ENCODE measurements at places on chromosomes 4 and X. TPM values are rescaled to one million over a fixed set of nuclear protein-coding genes. Genes with fewer than 3 reads are reported as not detected.
A peak's percentile ranks its signal among the peaks of the same experiment; 100 is the strongest.

DNA sequence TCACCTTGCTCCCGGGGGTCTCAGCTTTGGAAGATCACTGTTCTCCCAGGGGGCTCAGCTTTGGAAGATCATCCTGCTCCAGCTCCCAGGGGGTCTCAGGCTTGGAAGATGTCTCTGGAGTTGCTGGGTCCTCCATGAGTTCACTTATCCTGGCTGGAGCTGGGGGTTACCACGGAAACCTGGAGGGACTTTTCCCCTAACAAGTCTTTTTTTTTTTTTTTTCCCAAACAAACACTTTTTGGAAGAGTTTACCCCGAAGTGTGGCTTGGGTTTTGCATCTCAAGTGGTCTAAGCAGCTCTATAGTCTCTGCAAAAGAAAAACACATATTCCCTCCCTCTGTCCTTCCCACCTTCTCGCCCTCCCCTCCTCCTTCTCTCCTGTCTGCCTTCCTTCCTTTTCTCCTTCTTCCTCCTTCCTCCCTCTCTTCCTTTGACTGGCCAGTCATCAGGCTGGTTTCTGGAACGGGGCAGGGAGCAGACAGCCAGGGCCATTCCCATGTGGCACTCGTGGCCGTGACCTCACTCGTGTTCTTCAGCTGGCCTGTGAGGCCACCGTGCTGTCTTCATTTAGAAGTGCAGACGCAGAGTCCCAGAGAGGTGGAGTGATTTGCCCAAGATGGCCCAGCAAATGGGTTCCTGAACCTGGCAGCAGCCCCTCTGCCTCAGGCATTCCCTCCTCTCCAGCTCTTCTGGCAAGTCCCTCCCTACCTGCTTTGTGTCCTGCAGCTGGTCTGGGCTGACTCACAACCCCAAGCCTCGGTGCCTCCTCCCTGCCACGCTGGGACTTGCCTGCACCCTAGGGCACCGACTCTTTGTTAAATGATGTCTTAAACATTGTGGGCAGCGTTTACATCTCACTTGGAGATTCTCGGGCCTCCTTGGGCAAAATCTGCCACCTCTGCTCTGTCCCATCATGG lies 25.9 kb upstream of the HMX1 start:
- H3K4me3 ChIP-seq, result no peak overlapping the region
- DNase-seq, result no peak
- H3K4me1 ChIP-seq, result no peaks in the 10 kb centered on the region
- H3K27ac ChIP-seq, result no peak overlapping the region
- peaks cover 42% of the 10 kb centered on the region for H3K27me3 ChIP-seq

DNA sequence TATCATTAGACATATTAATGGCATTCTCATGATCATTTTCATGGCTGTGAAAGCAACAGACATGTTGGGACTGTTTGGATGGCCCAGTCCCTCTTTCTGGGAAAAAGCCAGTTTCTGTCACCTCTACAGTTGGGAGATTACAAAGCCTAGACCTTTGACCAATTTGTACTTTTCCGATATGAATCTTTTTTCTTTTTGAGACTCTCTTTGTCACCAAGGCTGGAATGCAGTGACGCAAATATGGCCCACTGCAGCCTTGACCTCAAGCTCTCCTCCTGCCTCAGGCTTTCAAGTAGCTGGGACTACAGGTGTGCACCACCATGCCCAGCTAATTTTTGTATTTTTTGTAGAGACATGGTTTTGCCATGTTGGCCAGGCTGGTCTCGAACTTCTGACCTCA lies 9.4 kb downstream of the TBC1D25 start:
- no peak overlapping the region for H3K4me3 ChIP-seq
- no peaks in the 10 kb centered on the region for H3K4me1 ChIP-seq
- no peaks in the 10 kb centered on the region for H3K27me3 ChIP-seq
- H3K36me3 ChIP-seq, result no peaks in the 10 kb centered on the region

GAB3 gene
- total RNA-seq, result 1.1 TPM

DNA sequence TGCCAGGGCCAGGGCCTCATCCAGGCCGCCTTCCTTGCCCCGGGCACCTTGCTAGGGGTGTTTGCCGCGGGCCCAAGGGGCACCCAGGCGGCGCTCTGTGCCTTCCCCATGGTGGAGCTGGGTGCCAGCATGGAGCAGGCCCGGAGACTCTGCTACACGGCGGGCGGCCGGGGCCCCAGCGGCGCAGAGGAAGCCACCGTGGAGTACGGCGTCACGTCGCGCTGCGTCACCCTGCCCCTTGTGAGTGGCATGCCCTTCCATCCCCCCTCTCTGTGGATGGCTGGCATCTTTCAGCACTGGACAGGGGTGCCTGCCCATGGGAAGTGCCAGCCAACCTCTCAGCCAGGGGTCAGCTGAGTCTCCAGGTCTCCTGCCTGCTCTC lies 3.6 kb downstream of the PLXNB3 start:
- no peaks in the 10 kb centered on the region for H3K36me3 ChIP-seq
- no peak for DNase-seq
- no peak overlapping the region for H3K27ac ChIP-seq
- no peak overlapping the region for H3K4me3 ChIP-seq

ASMT gene
- not detected for total RNA-seq

DNA sequence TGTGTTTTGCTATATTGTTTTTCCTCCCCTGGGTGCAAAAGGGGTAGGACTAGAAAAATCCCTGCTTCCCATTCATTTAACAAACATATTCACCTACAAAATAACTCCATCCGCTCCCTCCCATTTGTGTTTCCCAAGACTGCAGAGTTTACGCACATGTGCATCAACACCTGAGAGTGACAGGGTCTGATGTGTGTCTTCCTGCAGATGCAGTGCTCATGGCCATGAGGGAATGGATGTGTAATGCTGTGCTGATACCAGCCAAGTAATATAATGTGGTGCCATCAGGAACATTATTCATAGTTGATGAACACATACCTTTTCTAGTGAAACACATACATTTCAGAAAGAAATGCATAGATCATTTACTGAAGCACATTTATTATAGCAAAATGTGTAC lies 83.2 kb downstream of the CXXC4 start:
- H3K36me3 ChIP-seq, result no peaks in the 10 kb centered on the region
- DNase-seq, result no peak
- H3K27me3 ChIP-seq, result no peaks in the 10 kb centered on the region
- H3K4me3 ChIP-seq, result no peak overlapping the region
- no peak overlapping the region for H3K27ac ChIP-seq
- H3K4me1 ChIP-seq, result no peaks in the 10 kb centered on the region

N4BP2 gene
- total RNA-seq, result 3.6 TPM

GRCh38 chrX:55326985-55327384 lies 62.3 kb upstream of the PAGE3 start:
- H3K36me3 ChIP-seq, result no peaks in the 10 kb centered on the region
- H3K27ac ChIP-seq, result peak overlapping the region; percentile 50
- no peak for DNase-seq
- no peak overlapping the region for H3K4me3 ChIP-seq
- H3K27me3 ChIP-seq, result no peaks in the 10 kb centered on the region

DNA sequence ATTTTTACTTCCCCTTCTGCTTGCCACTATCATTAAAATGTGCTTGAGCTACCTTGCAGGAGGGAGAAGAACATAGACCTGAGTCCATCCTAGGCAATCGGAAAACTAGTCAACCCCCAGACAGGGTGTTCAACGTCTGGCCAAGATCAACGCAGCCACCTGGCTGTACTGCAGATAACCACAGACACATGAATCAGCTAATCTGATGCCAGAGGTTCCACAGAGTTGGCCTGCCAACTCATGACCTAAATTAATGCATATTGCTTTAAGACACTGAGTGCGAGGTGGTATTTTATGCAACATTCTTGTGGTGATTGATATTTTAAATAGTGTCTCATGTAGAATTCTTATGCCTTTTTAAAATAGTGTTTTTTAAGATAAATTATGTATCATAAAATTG lies 1283.8 kb upstream of the PABPC4L start:
- no peaks in the 10 kb centered on the region for H3K27me3 ChIP-seq
- no peaks in the 10 kb centered on the region for H3K36me3 ChIP-seq
- no peak overlapping the region for H3K27ac ChIP-seq
- no peak overlapping the region for H3K4me3 ChIP-seq
- H3K4me1 ChIP-seq, result no peaks in the 10 kb centered on the region

DNA sequence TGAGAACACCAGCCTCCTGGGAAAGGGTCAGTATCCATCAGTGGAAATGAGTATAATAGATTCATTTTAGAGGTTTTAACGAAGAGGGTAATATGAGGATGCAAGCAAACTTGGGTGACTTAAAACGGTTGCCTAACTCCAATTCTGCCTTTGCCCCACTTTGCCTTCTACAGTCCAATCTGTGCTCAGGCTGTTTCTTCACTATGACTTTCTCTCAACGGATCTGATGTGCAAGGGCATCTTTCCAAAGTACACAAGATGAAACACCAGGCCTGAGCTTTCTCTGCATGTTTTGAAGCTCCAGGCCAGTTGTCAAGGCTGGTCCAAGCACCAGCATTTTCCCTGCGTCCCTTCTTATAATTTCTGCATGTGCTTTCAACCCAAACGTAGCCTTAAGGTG lies 68.0 kb upstream of the TMEM164 start:
- no peak for DNase-seq
- H3K27me3 ChIP-seq, result no peaks in the 10 kb centered on the region
- no peaks in the 10 kb centered on the region for H3K36me3 ChIP-seq
- H3K4me3 ChIP-seq, result no peak overlapping the region

OTC gene
- total RNA-seq, result not detected

MAOB gene
- total RNA-seq, result 31.2 TPM

GRCh38 chr4:183478123-183478522 lies 26.7 kb upstream of the ING2 start:
- no peak overlapping the region for H3K4me3 ChIP-seq
- H3K27ac ChIP-seq, result no peak overlapping the region
- H3K27me3 ChIP-seq, result no peaks in the 10 kb centered on the region
- H3K4me1 ChIP-seq, result no peaks in the 10 kb centered on the region
- no peak for DNase-seq
- H3K36me3 ChIP-seq, result no peaks in the 10 kb centered on the region

GRCh38 chr4:134636338-134637051 lies 434.9 kb upstream of the PABPC4L start:
- no peaks in the 10 kb centered on the region for H3K4me1 ChIP-seq
- no peak for DNase-seq
- H3K27me3 ChIP-seq, result no peaks in the 10 kb centered on the region
- no peak overlapping the region for H3K27ac ChIP-seq

TXK gene
- total RNA-seq, result not detected

- no peak for DNase-seq
- H3K4me3 ChIP-seq, result no peak overlapping the region
- no peaks in the 10 kb centered on the region for H3K27me3 ChIP-seq
- H3K4me1 ChIP-seq, result no peaks in the 10 kb centered on the region
Measured at GRCh38 chrX:153635788-153636668, 11.0 kb upstream of the DUSP9 start.

- no peaks in the 10 kb centered on the region for H3K4me1 ChIP-seq
- no peak for DNase-seq
- H3K27me3 ChIP-seq, result no peaks in the 10 kb centered on the region
- H3K4me3 ChIP-seq, result no peak overlapping the region
- H3K36me3 ChIP-seq, result no peaks in the 10 kb centered on the region
Measured at GRCh38 chr4:55884093-55884850, 30.8 kb downstream of the EXOC1 start.

DNA sequence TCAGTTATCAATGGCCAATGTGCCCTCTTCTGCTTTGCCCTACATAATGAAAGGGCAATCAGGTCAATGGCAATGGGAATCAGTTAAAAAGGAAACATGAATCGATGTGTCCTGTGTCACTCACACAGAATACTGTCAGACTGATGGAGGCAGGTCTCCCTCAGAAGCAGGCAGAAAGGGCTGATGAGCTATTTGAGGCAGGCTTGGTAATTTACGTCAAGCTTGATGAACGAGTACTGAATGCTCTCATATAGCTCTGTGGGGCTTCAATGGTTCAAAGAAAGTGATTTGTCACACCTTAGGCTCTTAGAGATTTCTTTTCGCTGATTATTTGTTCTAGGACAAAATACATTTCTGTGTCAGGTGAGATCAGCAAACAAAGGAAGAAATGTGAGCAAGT lies 22.6 kb upstream of the TBC1D1 start:
- H3K27ac ChIP-seq, result no peak overlapping the region
- no peaks in the 10 kb centered on the region for H3K36me3 ChIP-seq

LRP2BP gene
- 0.20 TPM for total RNA-seq

- H3K27me3 ChIP-seq, result no peaks in the 10 kb centered on the region
- DNase-seq, result no peak
- H3K36me3 ChIP-seq, result no peaks in the 10 kb centered on the region
- no peak overlapping the region for H3K4me3 ChIP-seq
- no peak overlapping the region for H3K27ac ChIP-seq
Measured at GRCh38 chr4:174808836-174809235, 20.2 kb downstream of the GLRA3 start.

SLC2A9 gene
- total RNA-seq, result 0.19 TPM

HTR2C gene
- not detected for total RNA-seq

DNA sequence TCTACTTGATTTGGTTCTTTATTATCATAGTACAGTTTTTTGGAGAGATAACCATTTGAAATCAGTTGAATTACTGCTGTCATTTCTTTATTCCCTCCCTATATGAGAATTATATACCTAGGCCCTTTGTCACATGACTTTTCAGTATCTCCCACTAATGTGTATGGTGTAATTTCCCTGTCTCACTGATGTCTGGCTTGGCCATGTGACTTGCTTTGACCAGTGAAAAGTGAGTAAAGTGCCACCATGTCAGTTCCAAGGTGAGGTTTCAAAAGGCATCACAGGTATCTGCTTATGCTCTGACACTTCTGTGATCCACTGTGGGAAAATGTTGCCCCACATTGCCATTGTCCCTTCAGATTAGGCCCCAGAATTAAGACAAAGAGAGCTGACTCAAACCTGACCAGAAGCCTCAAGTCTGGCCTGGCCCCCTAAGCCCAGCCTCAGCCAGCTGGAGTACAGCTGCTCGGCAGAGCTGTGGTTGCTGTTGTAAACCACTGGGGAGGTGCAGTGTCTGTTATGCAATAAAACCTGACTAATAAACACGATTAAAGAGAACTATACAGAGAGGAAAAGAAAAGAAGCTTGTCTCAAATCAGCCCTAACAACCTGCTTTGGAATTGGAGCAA lies 27.5 kb downstream of the SETD7 start:
- H3K4me3 ChIP-seq, result no peak overlapping the region
- peak overlapping the region; percentile 43 for H3K27ac ChIP-seq
- peak; percentile 55 for DNase-seq
- no peaks in the 10 kb centered on the region for H3K27me3 ChIP-seq
- H3K36me3 ChIP-seq, result no peaks in the 10 kb centered on the region

GRCh38 chr4:8283631-8284121 lies 14.1 kb downstream of the HTRA3 start:
- peaks cover 8% of the 10 kb centered on the region for H3K4me1 ChIP-seq
- H3K27ac ChIP-seq, result no peak overlapping the region
- no peaks in the 10 kb centered on the region for H3K36me3 ChIP-seq
- no peaks in the 10 kb centered on the region for H3K27me3 ChIP-seq

DNA sequence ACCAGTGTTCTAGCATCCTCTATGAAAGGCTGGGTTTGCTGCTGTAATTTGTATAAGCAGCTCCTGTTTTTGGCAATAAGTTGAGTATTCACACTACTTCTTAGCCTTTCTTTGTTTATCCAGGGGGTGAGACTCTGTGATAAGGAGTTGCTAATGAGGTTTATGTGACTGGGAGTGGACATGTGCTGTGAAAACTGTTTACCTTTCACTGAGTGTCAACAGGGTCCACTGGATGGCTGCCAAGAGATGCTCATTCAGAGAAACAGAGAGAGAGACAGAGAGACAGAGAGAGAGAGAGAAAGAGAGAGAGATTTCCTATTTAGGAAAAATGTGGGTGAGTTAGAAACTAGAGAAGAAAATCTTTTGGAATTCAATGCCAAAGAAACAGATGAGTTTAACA lies 233.9 kb downstream of the CHIC2 start:
- no peaks in the 10 kb centered on the region for H3K36me3 ChIP-seq
- no peak for DNase-seq
- no peak overlapping the region for H3K4me3 ChIP-seq
- H3K4me1 ChIP-seq, result no peaks in the 10 kb centered on the region
